NCI-H2171 (cell line): ENCODE measurements at places on chromosomes 16 and 17.

DNA sequence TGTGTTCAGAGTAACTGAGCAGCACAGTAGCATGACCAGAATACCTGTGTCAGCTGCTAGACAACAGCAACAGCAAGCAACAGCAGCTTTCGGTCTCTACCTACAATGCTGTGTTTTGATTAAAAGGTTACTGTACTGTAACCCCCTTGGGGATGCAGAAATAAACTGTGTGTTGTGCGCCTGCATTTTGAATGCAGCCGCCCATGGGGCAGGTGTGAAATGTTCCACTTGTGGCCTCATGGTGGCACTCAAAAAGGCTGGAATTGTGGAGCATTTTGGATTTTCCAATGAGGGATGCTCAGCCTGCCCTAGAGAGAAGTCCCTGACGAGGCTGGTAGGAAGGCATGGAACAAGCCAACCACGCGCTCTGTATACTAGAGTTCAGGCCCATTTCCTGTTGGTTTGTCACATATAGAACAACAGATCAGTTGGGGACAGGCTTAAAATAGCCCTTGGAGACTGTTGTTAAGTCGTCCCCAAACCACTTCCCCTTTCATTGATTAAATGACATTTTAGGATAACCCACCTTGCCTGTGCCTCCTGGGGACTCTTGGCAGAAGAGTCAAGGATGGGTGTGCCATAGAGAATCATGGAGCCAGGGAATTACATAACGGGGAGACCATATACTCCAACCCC, 27.1 kb downstream of the SCPEP1 start:
- DNase-seq = no peak

- DNase-seq = no peak
These were observed 181.5 kb upstream of the MON1B start for GRCh38 chr16:77009453-77009852.

DNA sequence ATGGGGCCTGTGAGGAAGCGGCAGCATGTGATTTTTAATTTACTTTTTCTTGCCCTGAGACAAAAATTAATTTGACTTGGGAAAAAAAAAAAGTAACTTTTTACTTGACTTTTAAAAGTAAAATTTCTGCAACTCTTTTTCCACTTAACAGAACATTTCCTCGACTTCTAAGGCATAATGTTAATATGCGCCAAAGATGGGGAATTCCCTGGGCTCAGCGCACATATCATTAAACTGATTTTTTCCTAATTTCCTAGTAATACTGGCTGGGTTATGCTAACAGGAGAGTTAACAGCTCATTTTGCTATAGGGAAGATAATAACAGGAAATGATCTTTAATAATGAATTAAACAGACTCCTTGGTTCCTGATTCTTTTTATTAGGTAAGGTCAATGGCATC, 120.6 kb upstream of the CDH5 start:
- no peak for DNase-seq

DNA sequence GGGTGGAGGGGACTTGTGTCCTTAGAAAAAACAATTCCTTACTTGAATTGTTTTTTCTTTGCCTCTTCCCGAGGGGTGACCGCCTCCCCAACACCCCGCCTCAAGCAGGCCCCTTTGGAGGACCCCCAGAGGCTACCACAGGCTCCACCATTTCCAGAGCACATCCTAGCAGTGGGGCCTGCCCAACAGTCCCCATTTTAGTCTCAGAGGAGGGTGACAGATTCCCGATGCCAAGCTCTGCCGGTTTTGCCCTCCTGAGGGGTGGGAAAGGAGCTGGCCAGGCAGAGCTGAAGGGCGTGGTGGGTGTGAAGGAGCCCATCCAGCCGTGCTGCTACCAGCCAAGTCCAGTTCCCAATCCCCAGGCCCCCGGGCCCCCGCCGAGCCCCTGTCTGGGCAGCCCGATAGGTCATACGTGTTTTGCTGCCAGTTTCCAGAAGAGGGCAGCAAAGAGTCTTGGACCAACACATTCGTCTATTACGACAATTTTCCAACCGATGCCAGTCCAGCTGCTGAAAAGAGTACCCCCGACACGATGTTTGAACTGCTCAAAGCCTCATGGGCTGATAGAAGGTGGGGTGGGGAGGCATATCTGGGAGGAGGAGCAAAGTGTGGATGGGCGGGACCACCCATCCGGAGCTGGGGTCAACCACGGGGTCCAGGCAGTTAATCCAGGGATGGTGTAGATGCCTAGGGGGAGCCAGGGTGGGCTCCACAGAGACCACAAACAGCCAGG, 18.8 kb upstream of the GAA start:
- DNase-seq = peak; percentile 60

- DNase-seq = no peak
These were observed 30.7 kb upstream of the CHMP6 start for GRCh38 chr17:80960797-80961452.

GRCh38 chr16:68943961-68944360, 100.6 kb downstream of the TANGO6 start:
- no peak for DNase-seq

- no peak for DNase-seq
These were observed 318.4 kb downstream of the HAPSTR1 start for GRCh38 chr16:9409560-9410493.

DNA sequence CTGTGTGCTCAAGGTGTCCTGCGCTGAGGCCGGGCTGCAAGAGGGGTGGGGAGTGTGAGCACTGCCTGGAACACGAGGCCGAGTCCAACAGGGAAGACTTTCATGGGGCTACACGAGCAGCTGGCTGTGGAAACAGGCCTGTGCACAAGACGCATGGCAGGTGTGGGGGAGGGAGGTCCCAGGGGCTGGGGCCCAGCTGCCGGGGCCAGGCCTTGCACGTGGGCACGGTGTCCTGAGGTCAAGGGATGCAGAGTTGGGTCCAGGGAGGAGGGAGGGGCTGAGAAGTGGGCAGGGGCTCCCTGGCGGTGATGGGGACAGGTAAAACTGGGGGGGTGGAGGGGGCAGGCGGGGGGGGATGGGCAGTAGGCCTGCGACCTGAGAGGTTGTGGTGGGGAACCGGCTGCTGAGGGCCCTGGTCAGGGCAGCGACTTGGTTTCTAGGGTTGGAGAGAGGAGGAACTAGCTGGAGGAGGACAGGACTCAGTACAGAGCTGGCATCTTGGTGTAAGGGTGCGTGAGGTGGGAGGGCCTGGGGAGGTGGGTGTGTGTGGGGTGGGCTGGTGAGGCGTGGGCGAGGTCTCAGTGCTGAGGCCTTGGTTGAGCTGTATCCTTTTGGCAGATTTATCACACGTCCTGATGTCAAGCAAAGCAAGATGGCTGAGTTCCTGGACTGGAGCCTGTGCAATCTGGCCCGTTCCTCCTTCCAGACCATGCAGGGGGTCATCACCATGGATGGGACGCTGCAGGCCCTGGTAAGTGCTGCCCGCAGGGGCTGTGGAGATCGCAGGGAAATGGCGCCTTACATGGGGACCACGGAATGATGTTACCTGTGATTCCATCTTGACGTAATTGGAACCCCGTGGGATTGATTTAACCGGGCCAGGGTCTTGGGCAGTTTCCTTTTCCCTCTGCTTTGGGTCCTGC, 29.4 kb downstream of the TBCD start:
- DNase-seq = no peak

GRCh38 chr16:4695473-4696171, 2.3 kb downstream of the NUDT16L1 start:
- no peak for DNase-seq

GRCh38 chr17:63039342-63039741, 73.3 kb downstream of the TANC2 start:
- DNase-seq = no peak

DNA sequence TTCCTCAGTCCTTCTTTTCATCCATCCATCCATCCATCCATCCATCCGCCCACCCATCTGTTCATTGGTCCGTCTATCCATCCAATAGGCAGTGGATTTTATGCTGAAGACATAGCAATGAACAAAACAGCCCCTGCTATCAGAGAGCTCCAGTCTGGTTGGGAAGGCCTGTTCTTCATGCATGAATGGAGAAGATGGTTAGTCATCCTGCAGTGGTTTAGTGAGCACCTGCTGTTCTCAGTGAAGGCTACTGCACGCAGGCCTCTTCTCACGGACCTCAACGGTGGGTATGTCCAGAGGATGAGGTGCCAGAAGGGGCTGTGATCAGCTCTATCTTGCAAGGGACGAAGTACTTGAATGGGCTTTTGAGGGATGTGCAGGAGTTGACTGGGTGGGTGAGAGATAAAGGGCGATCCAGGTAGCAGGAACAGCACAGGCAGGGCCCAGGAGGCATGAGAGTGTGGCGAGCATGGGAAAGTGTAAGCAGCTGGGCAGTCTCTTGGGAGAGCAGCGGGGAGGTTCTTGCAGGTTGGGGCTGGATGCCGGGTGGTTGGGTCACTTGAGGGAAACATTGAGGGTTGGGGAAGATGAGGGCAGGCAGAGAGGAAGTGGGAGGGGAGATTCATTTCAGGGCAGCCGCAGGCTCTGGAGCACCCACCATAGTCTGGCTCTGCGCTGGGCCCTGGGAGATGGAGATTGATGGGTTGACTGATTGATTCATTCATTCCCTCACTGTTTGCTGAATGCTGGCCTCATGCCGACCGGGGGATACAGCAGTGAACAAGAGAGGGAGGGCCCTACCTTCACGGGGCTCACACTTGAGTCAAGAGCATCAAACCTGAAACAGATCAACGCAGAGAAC, 115.0 kb upstream of the CIBAR2 start:
- peak; percentile 67 for DNase-seq

DNA sequence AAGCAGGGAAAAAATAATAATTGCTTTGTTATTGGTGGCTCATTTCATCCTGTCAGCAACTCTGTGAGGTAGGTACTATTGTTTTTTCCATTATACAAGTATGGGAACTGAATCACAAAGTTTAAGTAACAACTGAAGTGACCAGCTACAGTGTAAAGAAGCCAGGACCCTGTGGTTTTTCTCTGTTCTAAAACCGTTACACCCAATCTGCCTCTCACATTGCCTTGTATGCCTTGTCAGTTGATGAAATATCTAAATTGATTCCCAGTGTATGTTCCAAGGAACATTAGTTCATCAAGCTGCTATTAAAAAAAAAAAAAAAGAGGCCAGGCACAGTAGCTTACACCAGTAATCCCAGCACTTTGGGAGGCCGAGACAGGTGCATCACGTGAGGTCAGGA, 5.4 kb downstream of the PIGL start:
- DNase-seq = no peak

DNA sequence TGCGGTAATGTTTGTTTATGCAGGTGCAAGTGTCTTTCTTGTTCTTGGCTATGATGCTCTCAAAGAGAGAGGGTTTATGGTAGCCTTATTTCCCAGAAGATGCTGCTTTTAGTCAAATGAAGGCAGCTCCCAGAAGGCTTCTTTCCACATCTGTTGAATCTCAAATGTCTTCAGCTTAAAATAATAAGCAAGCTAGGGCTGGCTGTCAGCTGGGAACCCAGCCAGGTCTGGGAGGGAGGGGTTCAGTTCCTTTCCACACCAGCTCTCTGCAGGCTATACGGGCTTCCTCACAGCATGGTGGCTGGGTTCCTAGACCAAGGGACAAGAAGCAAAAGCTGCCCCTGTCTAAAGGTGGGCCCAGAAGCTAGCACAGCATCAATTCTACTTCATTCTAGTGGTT, 47.4 kb upstream of the ATF7IP2 start:
- DNase-seq = peak; percentile 25

DNA sequence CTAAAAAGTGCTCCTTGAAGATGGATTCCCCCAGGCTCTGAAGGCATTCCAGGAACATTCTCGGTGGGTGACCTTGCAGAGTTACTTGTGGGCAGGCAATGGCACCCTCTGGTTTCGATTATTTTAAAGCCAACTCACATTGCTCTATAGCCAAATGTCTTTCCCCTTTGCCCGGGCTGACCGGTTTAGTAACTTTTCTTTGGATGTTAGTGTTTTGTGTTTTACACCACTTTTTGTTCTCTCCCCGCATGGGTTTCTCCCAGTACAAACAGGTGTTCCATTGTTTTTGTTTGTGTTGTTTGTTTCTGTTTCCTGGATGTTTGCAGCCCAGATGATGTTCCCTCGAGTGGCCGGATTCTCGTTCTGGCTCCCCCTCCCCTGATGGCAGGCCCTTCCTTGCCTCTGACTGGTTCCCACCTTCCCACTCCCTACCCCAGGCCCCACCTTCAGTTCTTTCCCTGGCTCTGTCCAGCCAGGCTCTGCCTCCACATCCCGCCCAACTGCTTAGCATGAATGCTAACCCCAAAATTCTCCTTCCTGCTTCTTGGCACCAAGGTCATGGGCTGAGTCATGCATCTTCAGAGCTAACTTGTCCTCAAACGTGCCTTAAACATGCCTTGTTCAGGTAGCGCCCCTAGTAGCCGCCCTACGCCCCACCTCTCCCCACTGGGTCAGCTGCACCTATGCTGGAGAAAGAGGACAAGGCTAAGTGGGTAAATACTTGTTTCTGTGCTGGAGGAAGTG, 40.6 kb downstream of the ELAC2 start:
- DNase-seq = no peak

- DNase-seq = no peak
These were observed 24.8 kb downstream of the TMC7 start for GRCh38 chr16:19008245-19009169.

GRCh38 chr17:55883149-55883548, 132.3 kb downstream of the PCTP start:
- DNase-seq = no peak

GRCh38 chr16:72979974-72980373, 68.0 kb downstream of the ZFHX3 start:
- DNase-seq = no peak

DNA sequence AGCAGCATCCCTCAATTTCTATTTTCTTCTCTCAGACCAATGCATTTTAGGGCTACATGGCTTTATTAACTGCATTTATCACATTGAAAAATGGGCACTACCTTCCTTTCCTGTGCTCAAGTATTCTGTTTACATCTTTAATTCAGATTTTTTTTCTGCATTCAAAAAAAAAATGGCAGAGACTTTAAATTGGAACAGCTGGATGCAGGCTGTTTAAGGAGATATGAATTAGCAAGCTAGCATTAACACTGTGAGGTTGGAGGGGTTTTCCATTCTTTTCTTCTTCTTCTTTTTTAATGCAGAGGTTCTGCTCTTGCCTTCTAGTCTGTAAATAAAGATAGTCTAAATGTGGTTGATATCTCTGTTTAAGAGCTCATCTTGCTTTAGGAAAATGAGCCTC, 242.9 kb upstream of the RBFOX1 start:
- DNase-seq = no peak

DNA sequence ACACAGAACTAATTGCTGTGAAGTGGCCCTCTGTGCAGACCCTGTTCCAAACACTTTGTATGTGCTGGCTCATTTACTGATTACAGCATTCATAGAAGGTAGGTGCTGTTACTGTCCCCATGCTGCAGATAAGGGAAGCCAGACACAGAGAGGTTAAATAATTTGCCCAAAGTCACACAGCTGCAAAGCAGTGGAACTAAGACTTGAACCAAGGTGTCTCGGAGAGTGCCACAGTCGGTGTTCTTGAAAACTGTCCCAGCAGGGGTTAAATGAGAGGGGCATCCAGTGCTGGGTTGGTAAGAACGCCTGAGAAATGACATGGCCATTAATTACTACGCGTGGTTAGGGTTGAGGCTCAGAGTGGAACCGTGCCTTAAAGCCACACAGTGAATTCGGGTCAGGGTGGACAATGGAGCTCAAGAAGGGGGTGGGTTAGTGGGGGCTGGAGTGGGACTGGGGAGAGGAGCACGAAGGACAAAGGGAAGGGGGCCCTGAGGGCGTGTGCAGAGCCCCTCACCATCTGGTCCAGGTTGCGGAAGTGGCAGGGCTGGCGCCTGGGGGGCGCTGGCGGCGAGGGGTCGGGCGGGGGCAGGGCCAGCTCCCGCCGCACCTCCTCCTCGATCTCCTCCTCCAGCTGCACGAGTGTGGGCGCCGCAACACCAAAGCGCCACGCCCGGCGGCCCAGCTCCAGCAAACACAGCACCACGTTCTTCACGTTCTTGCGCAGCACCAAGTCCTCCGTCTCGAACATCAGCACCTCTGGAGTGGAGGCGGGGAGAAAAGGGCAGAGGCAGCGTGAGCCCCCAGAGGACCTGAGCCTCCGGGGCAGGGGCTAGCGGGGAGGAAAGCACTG, 3.3 kb downstream of the GAS2L2 start:
- no peak for DNase-seq

- DNase-seq = no peak
These were observed 21.8 kb upstream of the FOXK2 start for GRCh38 chr17:82497483-82498405.
